ENCODE measurements at places on chromosomes 11 and 22.

DNA sequence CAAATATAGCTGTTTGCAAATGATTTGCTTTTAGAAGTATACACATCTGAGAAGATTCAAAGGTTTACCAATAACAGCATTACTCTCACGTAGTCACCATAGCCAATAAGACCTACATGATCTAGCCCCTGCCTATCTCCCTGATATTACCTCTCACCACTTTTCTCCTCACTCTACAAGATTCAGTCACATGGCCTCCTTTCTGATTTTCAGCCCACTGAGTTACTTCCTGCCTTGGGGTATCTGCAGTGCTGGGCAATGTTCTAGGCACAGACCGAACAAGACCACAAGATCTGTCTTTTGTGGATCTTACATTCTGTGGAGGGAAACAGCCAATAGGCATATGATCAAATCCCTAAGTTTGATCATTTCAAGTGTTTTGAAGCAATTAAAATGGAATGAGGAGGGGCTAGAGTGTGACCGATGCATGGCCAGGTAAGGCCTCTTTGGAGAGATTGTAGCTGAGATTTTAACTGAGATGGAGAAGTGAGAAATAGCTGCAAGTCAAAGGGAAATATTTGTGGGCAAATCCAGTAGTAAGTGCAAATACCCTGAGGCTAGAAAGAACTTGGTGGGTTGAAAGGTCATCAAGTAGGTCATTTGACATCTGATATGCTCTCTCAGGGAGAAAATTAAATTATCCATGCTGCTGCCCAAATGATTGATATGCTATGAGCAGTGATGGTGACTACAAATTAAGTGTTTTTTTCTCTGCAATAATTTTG, 43.1 kb downstream of the ARL14EP start:
- DNase-seq: no peak

DNA sequence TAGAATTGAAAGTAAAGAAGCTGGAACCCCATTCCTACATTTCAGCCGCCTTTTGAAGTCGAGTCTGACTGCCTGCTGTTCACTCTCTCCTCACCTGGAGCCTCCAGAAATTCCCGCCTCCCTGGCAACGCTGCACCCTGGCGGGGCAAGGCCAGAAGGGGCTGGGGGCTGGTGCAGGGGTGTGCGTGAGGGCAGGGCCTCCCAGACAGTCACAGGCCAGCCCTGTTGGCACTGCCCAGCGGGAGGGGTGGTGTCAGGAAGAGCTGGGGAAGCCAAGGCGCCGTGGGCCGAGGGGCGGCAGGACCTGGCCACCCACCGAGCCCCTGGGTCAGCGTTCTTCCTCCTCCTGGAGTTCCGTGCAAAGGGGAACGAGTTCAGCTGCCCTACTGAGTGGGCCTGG, 123.2 kb downstream of the KCNQ1OT1 start:
- no peak for DNase-seq

- no peak for DNase-seq
Measured at GRCh38 chr22:40179526-40179925, 1.8 kb downstream of the TNRC6B start.

GRCh38 chr11:639332-639955, 2.4 kb downstream of the DRD4 start:
- no peak for DNase-seq

- DNase-seq: peak; percentile 41
Measured at GRCh38 chr11:1153951-1154493, 3.7 kb upstream of the MUC5AC start.

- no peak for DNase-seq
Measured at GRCh38 chr11:72091292-72091691, 10.6 kb downstream of the LRRC51 start.

DNA sequence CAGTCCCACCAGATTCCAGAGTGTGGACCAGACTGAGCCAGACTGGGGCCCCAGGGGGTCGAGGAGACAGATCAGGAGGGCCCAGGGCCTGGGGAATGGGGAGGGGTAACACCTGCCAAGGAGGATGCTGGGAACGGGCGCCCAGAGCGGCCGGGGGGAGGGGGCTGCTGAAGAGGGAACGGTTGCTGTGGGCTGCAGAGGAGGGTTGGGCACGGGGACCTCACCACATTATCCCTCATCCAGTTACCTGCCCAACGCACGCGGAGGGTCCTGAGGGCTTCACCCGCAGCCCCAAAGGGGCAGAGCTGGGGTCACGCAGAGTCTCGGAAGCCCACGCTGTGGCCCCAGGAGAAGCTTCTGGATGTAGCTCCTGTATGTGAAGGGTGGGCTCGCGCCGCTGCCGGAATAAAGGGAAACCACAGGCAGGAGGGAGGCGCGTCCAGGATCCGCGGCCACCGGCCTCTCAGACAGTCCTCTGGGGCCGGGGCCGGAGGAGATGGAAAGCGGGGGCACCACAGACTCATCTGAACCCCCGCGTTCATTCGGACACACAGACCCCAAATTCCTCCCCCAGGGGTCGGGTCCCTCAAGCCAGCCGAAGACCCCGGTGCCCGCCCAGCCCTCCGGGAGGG, 866 bp upstream of the SELENOO start:
- DNase-seq: no peak

- no peak for DNase-seq
Measured at GRCh38 chr11:10287140-10287539, 6.9 kb downstream of the SBF2 start.

DNA sequence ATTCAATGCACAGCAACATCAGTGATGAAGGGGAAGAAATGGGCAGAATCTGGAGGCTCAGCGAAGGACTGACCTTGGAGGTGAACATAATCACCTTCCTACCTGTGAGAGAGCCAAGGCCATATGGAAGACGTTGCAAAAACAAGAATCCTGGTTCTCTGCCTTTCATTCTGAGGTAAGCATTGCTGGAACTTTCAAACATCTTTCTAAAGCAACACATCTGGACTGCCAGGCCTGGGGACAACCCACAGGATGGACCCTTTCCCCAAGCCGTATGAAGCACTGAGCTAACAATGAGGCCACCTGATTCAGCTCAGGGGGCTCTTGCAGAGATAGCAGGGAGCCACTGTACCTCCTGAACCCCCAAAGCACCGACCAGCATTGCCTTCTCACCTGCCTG, 70.5 kb downstream of the ETS1 start:
- no peak for DNase-seq

GRCh38 chr22:39727541-39727940, 157.0 kb downstream of the CACNA1I start:
- DNase-seq: no peak

DNA sequence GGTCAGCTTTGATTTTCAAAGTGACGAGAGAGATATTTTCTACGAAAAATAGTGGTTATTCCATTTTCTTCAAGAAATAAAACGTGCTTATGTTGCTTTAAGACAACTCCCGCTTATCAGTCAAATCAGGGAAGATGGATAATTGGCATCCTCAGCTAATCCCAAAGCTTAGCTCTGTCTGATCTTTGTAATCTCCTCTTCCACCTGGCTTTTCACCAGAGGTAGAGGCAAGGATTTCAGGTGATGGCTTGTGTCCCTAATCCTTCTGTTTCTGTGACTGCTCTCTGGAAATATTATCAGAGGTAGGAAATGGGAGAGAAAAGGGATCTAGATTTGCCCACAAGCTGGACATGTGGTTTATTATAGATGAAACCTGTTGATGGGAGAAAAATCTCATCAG, 78.9 kb downstream of the DBX1 start:
- no peak for DNase-seq

- no peak for DNase-seq
Measured at GRCh38 chr22:42865536-42865935, 8.5 kb upstream of the ARFGAP3 start.

GRCh38 chr22:39363751-39364515, 14.1 kb downstream of the SYNGR1 start:
- DNase-seq: no peak

- DNase-seq: no peak
Measured at GRCh38 chr22:44365832-44366231, 53.1 kb upstream of the SHISAL1 start.

- no peak for DNase-seq
Measured at GRCh38 chr11:60265373-60266214, 14.9 kb upstream of the MS4A4A start.

DNA sequence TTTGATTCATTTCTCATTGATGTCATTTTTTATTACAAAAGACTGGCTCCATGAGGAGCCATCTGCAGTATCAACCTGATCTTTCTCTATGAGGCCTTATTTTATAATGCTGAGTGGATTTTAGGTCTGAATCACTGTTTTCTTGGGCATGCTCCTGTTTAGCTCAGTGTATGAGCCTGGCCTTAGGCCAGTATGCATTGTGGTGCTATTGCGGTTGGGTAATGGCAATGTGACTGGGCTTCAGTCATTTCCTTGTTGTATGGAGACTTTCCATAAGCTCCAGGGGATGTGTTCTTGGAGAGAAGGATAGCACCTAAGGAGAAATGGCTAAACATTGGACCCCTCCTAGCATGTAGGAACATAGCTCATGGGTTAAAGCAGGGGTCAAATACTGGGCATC, 293.2 kb downstream of the NELL1 start:
- DNase-seq: no peak

DNA sequence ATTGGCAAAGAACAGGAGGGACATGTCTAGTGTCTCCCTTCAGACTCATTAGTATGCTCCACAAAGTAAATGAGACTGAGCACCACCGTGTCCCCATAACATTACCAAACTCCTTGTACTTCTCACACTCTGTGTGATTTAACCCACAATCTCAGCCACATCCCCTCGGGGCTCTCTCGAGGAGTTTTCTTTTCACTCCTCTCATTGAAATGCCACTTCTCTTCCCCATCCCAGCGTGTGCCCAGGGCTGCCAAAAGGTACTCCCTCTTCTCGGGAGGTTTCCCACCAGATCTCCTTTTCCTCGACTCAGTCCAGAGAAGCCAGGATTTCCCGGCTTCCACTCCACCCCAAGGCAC, 1.1 kb downstream of the RBFOX2 start:
- DNase-seq: no peak

- no peak for DNase-seq
Measured at GRCh38 chr11:47394322-47395222, 13.8 kb upstream of the SLC39A13 start.

DNA sequence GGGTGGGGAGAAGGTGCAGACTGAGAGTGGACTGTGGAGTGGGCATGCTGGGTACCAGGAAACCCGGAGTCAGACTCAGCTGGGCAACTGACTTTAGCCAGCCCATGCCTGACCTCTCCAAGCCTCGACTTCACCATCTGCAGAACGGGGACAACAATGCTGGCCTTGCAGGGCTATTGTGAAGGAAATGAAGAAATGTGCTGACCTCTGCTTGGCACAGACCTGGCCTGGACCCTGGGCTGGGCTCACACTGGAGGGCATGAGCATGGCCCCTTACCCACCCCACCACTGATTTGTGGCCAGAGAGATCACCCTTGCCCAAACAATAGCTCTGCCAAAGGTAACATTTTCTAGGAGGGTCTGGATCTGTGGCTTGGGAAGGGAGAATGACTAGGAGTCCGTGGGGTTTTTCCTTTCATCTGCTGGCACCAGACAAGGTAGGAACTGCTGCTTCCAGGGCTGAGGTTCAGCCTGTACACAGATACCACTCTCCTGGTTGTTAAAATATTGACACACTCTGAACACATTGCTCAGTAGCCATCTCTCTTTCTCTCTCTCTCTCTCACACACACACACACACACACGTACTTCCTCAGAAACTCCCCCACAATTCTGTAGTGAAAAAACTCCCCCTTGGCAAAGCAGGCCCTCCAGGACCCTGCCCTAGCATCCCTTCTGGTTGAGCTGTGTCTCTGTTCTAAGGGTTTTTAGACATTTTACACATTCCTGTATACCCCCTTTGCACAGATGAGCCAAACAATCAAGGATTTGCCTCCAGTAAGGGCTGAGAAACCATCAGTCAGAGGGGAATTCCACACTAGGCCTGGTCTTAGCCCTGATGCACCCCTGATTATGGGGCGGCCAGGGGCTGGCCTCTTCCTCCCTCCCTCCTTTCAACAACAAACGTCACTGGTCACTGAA, 1.0 kb downstream of the MOGAT2 start:
- DNase-seq: no peak

DNA sequence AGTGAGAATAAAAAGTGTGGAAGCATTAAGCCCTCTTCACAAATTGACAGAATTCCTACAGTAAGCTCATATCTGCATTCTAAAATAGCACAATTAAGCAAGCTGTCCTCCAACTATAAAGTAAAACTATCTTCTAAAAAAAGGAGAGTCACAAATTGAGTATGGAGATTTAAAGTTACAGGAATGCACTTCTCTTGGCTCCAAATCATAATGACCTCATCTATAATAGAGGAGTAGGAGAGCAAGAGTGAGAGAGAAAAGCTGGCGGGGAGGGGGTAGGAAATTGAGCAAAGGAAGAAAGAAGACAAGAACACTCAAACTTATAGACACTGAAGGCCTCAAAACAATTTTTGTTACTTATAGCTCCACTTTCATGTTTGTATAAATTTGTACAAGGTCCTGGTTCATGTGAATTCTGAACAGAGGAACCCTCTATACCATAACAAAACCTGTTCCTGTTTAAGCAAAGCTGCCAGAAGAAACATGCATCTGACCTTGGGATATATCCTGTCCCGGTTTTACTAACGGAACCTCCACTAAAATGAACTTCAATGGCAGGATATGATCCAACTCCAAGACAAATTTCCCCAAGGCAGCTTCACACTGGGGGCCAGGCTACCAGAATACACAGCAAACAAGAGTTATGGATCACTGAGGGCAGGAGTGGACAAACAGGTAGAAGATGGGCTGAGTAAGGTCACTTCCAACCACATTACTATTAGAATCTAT, 37.2 kb downstream of the SLC35F2 start:
- DNase-seq: no peak

DNA sequence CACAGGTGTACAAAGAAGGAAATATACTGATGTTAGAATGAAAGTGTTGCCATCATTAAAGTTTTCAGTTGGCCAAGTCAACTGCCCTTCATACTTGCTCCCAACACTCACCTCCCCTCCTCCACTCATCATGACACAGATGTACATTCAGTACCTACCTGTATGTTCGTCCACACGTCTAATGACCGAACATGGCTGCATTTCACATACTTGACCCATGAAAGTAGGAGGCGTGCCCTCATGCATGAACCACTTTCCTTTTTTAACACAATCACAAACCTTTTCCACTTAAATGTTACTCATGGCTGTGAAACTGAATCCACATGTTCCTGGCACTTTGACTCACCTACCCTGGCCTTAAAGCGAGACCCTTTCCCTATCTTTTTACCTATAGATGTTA, 3.2 kb upstream of the BUD13 start:
- DNase-seq: no peak

- DNase-seq: no peak
Measured at GRCh38 chr11:17805873-17806272, 71.3 kb downstream of the KCNC1 start.

- no peak for DNase-seq
Measured at GRCh38 chr22:37281195-37281594, 1.1 kb upstream of the CYTH4 start.

- no peak for DNase-seq
Measured at GRCh38 chr11:23755769-23756168, 741.1 kb upstream of the LUZP2 start.

- DNase-seq: no peak
Measured at GRCh38 chr11:8031248-8032115, 44.3 kb downstream of the EIF3F start.

DNA sequence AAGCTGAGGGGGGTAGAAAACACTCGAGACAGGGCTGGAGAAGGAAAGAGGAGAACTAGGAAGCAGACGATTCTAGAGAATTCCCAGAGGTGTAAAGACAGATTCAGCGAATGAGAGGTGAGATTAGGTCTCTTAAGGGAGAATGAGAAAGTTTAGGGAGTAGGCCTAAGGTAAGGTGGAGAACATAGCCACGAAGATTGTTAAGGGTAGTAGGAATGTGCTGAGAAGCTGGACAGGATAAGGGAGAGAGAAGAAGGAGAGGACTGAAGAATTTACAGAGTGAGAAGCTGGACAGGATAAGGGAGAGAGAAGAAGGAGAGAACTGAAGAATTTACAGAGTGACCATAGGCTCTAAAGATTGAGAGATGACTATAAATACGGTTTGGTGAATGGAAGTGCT, 908 bp downstream of the PPME1 start:
- DNase-seq: no peak
